ENCODE measurements at places on chromosomes 16 and 17.

DNA sequence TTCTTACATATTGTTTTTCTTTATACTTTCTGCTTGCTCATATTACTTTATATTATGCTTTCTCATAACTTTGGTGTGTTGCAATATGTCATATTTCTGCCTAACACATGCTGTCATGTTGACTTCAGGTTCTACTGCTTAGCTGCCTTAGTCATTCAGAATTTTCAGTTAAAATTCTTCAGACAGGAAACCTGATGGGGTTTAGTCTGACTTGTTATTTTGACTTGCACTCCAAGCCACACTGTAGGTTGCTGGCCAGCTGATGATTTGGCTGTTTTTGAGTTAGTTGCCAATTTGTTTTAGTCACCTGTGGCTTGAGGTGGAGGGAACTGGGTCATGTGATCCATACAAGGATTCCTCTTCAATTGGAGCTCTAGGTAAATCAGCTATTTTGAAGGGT, 315.4 kb downstream of the MAP2K6 start:
- DNase-seq, result no peak

DNA sequence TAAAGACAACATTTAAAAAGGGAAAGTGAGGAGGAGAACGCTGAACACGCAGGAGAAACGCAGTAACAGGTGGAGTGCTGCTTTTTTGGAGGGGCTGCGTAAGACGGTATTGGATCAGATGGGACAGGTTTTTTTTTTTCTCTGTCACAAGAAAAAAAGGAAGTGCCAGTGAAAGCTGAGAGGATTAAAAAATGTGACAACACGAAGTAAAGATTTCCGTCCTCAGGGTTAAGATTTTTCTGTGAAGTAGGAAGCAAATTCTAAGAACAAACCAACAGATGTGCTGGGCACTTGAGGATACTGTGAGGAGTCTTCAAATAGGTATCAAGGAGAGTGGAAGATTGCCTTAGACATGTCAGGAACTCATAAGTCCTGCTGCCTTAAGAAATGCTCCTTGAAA, 5.8 kb upstream of the ABCA9 start:
- DNase-seq, result no peak

- DNase-seq, result no peak
Observed at GRCh38 chr17:72423718-72424117, 302.9 kb downstream of the SOX9 start.

DNA sequence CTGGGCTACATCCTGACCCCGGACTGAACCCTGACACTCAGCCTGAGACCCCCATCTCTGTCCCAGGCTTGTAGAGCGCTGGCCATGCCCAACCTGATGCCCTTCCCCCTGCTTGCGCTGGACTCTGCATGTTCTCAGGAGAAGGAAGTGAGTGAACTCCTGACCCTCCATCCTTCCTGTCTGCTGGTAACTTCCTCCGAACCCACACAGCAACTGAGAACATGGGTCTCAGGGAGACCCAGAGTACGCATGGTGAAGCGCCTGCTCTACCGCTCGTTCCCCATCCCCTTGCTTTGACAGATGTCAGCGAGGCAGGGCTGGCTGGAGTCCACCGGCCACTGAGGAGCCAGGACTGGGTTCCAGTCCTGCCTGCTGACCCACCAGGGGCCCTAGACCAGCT, 6.1 kb downstream of the CAMKK1 start:
- no peak for DNase-seq

DNA sequence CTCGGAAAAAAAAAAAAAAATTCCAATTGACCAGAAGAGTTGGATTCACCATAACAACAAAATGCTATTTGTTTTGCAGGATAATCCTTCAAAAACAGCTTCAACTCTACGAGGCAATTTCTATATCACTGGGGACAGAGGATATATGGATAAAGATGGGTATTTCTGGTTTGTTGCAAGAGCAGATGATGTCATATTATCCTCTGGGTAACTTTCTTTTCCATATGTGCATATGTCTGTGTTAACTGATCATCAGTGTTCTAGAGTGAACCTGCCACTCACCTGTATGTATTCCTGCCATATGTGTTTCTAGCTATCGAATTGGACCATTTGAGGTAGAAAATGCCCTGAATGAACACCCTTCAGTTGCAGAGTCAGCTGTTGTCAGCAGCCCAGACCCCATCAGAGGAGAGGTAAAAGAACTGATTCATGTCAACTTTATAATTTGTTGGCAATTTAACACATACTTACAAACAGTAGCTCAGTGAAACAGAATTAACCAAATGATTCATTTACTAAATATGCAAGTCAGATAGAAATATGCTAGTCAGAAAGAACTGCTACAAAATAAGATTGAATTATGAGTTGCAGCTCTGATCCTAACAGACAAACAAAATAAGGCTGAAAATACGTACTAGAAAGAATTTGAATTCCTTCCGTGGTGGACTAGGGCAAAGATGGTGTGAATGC, 14.2 kb downstream of the ERI2 start:
- DNase-seq, result no peak

GRCh38 chr16:70160821-70161220, 12.8 kb upstream of the CLEC18C start:
- no peak for DNase-seq

DNA sequence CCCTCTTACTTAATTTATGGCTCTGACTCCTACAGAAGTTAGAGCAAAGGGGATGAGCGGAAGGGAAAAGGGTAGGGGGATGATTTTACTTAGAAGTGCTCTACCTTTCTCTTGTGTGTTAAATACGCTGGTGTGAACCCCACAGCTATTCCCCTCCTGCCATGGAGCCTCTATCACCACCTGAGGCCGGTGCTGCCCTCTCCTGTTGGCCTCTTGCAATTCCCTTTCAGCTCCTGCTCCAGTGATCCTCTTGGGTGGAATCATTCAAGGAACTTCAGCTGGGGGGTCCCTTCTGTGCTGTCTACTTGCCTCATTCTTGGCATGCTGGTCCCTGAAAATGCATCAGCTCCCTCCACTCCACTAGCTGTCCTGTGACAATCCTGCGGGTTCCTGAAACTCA, 41.8 kb upstream of the CDH8 start:
- DNase-seq, result no peak

DNA sequence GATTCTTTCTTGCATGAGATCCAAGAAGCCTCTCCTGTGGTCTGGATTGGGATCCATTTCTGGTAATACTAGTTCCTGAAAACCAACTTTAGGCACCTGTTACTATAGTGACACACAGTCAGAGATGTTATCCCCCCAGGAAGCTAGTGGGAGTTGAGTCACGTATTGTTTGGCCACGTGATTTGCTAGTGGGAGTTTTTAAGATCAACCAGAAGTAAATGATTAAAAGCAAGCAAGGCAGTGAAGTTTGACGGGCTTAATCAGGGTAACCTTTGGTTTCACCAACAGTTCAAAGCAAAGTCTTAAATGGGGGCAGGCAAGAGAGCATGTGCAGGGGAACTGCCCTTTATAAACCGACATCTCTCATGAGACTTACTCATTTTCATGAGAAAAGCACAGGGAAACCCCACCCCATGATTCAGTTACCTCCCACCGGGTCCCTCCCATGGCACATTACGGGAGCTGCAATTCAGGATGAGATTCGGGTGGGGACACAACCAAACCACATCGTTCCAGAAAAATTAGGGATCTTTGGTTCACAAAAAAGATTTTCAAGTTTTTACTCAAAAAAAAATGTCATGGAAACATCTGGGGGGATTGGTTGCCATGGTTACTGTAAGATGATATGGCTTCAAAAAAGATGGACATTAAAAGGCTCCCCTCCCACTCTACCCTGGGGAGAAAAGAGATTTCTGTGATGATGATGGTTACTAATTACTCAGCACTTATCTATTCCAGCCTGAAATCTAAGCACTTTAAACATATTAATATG, 483.1 kb upstream of the ERCC4 start:
- DNase-seq, result no peak

- no peak for DNase-seq
Observed at GRCh38 chr17:63439687-63440086, 6.4 kb downstream of the CYB561 start.

DNA sequence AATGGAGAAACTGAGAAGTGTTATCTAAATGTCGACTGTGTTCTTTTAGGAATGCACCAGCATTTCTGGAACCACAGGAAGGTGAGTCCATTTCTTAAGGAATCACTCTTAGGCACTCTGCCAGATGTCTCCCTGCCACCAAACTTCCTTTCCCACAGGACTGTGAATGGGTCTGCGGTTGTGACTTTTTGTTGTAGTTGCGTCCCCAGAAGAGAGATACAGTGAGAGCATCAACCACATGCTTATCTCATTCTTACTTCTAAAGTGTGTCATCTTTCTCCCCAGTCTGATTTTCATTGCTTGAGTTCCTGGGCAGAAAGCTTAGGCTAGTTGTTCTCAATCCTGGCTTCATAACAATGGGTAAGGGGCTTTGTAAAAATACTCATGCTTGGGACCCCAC, 13.4 kb downstream of the ITPRIPL2 start:
- no peak for DNase-seq

DNA sequence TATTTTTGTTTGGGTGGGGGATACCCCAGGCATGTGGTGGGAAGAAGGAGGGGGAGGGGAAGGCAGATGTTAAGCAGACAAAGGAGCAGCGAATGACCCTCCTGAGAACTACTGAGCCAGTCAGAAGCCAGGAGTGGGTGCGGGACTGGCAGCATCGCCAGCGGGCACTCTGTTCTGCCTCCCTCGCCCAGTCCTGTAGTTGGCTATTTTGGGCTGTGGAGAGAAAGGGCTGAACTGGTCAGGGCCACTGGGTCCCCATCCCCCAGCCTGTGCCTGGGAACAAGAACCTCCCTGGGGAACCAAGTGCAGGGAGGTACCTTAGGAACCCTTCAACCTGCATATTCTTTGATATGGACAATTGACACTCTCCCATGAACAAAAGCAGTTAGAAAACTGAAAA, 6.4 kb downstream of the LRRC3C start:
- no peak for DNase-seq

- no peak for DNase-seq
Observed at GRCh38 chr17:59870482-59870881, 22.3 kb downstream of the TUBD1 start.

DNA sequence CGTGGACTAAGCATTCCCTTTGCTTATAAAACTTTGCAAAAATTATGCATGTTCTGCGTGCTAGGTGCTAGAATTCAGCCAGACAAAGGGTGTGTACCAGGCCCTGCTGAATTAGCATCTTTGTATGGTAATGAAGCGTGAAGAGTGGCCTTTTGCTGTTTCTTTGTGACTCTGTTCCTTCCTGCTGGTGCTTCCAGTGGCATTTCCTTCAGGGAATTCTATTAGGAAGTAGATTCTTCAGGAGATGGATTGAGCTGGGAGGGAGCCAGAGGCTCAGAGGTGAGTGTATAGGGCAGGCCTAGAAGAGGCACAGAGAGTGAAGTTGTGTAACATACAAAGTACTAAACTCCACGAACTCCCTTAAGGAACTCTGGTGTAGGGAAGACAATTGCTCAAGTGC, 73.9 kb upstream of the ASIC2 start:
- no peak for DNase-seq

GRCh38 chr16:1552129-1552528, 18.7 kb downstream of the TMEM204 start:
- DNase-seq, result no peak

- DNase-seq, result no peak
Observed at GRCh38 chr16:57383276-57384247, 11.3 kb downstream of the CX3CL1 start.

GRCh38 chr17:82668631-82669099, 20.4 kb upstream of the WDR45B start:
- peak; percentile 42 for DNase-seq

- DNase-seq, result peak; percentile 1
Observed at GRCh38 chr16:77599793-77600415, 122.4 kb upstream of the NUDT7 start.

DNA sequence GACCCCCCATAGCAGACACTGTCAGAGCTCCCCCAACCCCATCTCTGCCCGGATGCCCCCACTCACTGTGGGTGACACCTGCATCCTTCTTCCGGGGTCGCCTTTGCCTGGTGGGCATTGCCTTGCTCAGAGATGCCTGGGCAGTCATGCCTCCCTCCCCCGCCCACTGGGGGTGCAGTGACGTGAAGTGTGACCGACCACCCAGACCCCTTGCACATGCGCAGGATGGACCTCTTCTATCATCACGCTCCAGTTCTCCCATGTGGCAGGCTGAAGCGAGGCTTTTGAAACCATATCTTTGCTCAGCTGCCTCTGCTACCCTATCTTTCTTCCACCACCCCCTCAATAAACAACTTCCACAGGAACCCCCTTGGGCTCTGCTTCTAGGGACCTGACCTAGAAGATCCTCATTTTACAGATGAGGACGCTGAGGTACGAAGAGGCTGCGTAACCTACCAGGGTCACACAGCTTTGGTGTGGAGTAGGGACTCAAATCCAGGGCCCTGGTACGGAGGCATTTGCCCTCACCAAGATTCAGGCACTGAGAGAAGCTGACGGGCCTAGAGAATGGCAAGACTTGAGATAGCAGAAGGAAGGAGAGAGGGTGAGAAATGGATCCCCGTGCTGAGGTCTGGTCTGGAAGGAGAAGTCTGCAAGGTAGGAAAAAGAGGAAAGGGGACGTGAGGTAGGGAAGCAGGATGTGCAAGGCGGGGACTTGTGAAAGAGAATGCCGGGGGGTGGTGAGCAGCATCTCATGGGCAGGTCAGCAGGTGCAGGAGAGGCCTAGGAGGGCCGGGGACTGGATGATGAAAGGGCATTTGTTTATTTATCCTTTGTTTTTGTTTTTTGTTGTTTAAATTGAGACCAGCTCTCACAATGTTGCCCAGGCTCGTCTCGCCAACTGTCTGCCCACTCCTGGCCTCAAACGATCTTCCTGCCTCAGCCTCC, 14.4 kb downstream of the NLRC5 start:
- no peak for DNase-seq

- DNase-seq, result no peak
Observed at GRCh38 chr16:5385115-5385514, 287.5 kb upstream of the EEF2KMT start.

DNA sequence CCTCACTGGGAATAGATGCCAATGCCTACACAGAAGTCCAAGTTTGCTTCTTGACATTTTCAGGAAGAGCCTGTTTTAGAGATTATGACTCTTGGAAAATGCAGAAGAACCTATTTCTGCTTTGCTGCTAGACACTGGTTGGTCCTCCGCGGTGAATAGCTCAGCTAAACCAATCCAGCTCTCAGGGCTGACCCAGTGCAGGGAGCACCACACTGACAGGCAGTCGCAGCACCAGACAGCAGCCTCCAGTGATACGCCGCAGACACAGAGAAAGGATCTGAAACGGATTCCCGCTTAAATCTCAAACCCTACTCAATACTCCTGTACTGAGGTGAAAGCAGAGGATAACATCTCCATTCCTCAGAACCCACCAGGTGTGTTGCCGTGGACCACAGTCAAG, 183.4 kb downstream of the ENGASE start:
- no peak for DNase-seq

Measured in anterior cingulate cortex (tissue), 58 donors.